ENCODE measurements at places on chromosomes 16 and 17.
A peak's percentile ranks its signal among the peaks of the same experiment; 100 is the strongest.

DNA sequence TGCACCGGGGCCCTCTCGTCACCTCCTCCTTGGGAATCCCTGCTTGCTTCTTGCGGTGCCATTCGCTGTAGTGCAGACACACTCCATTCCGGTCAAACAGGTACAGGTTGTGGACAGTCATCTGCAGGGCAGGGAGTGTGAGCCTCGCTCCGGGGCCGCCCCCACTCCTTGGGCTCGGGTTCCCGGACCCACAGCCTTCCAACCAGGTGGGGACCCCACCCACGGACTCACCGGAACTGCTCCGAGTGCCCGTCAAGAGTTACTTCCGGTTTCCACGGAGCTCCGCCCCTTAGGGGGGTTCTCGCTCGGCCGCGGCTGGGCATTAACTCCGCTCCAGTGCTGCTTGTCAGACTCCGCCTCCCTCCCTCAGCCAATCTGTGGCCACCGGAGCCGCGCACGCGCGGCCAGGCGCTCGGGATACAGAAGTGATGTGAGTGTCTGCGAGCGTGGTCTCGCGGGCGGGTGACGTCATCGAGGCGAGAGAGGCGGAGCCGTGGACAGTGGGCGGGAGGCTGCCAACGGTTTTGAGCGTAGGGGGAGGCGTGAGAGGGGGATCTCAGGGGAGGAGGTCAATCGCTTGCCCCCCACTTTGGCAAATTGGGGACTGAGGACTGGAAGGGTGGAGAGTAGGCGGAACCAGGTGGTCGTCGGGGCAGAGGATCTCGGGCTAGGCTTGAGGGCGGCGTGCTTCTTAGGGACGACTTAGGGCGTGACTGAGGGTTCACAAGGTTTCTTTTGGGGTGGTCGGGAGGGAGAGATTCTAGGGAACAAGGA, at the start of the genes CNTROB and TRAPPC1:
Gene CNTROB, plus strand, starts transcription at position 498 of the 774 bp plus-strand sequence. CDS start 874 bp downstream, outside the sequence.
Gene TRAPPC1, minus strand, starts transcription at position 238 of the 774 bp plus-strand sequence. Its CDS starts 117 bp downstream, at position 121.
- DNase-seq: peak; percentile 99

DNA sequence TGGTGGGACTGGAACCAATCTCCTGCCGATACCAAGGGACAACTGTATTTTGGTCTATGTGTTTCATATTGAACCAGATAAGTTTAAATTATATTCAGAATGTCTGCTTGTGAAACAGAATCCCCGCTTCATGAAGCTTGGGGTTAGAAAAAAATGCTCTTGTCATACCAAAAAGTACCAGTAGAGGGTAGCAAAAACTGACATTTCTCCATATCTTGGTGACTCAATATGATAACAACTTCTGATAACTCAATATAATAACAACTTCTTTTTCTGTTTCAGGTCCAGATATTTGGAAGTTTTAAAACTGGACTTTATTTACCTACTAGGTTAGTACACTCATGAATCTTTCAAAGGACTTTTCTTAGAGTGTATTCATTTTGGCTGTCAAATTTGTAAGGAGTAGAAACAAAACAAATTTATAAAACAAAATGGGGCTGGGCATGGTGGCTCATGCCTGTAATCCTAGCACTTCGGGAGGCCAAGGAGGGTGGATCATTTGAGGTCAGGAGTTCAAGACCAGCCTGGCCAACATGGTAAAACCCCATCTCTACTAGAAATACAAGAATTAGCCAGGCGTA, 52.3 kb upstream of the ADCY7 start:
- DNase-seq: peak; percentile 78

DNA sequence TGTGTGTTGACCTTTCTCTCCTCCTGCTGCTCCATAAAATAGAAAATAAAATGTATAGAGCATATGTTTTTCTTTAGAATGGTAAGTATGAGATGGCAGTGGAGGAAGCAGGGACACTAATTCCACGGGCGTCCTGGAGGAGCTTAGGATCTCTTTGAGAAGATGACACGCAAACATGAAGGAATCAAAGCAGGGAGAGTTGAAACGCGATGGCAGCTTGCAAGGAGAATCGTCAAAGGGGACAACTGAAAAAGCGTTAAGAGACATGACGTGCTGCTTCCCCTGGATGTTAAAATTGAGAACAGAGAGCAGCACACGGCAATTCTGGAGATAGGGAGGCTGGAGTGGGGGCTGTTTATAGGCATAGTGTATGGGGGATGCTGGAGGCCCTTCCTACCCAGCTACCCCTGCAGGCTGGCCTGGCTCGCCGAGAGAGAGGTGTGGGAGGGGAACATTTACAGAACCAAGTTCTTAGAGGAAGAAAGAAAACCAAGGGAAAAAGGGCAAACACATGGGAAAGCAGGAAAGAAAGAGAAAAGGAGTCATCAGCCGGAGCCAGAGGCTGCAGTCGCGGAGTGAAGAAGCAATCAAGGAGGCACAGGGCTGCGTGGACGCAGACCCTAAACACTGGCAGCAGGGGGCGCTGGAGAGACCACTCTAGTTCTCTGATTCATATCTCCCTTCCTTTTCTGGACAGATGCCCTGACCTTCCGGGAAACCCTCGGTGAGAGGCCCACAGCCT, 55.8 kb downstream of the MYH13 start:
- peak; percentile 54 for DNase-seq

DNA sequence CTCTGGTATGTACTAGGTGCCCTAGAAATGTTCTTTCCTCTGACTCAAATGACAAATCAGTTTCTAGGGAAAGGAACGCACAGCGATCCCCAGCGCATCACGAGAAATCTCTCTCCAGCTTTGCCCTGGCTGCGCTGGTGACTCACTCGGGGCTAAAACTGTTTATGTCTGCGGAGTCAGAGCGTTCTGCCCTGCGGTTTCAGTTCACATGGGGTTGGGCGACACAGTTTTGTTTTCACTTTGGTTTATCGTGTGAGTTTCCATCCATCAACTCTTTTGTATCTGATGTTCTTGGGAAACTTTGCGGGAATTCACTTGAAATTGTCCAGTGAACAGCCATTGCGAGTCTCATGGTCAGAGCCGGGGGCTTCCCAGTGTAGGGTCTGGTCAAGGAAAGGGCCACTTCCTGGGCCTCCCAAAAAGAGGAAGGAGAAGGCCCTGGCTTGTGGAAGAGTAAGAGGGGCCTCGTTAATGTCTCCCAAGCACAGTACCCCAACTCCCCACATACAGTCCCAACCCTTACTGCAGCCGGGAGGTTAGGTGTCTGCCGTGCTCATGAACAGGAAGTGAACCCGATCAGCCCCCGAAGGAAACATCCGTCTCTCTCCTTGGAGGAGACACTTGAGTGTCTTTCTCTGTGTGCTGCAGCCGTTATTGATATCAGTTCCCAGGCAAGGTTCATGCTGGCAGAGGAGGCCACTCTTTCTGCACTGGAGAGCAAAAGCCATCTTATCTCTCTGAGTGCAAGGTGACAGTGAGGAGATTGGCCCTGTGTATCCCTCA, 643.2 kb downstream of the WWOX start:
- DNase-seq: no peak

- DNase-seq: no peak
Measured at GRCh38 chr16:86044881-86045590, 146.1 kb downstream of the IRF8 start.

DNA sequence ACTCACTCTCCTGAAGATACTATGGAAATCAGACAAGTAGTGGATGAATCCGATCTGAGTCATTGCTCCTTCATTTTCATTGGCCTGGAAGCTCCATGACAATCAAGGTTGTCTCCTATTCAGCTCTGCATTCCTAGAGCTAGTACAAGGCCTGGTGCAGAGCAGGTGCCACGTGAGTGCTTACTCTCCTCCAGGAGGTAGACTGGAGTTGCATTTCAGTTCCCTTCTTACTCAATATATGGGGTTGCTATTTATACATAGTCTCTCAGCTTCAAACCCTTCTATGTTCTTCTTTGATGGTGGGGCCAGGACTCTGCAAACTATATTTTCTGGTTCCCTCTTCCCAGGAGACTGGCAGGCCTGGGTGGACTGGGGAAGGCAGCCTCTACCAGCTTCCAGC, 148.3 kb downstream of the ASIC2 start:
- DNase-seq: no peak

DNA sequence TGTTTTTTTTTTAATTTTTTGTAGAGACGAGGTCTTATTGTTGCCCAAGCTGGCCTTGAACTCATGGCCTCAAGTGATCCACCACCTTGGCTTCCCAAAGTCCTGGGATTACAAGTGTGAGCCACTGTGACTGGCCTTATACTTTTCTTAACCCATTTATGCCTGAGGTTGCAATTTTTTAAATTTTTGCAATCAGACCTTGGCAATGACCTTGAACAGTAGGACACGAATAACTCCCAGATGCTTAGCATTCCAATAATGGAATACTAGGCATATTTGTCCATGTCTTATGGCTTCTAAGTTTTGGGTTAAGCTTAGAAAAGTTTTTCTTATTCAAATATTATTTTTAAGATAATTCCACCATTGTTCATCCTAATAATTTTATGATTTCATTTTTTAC, 28.3 kb upstream of the TMEM97 start:
- no peak for DNase-seq

DNA sequence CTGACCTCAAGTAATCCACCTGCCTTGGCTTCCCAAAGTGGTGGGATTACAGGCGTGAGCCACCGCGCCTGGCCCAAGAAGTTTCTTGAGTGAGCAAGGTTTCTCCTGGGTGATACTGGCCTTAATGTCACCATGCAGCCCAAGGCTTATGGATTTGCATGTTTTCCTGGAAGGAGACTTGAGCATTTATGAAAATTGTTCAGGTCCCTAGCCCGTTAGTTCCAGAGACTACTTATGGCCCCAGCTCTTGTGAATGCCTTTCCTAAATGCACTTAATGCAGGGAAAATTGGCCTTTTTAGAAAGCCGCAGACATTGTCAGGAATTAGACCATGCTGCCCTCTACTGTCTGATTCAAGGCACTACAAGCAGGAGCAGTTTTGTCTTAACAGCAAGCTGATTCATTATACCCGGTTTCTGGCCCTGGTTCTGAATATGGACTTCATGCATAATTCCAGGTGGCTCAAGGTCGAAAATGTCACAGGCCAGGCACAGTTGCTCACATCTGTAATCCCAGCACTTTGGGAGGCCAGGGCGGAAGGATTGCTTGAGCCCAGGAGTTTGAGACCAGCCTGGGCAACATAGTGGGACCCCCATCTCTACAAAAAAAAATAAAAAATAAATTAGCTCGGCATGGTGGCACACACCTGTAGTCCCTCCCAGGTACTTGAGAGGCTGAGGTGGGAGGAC, 91.3 kb downstream of the SNX29 start:
- DNase-seq: peak; percentile 92

DNA sequence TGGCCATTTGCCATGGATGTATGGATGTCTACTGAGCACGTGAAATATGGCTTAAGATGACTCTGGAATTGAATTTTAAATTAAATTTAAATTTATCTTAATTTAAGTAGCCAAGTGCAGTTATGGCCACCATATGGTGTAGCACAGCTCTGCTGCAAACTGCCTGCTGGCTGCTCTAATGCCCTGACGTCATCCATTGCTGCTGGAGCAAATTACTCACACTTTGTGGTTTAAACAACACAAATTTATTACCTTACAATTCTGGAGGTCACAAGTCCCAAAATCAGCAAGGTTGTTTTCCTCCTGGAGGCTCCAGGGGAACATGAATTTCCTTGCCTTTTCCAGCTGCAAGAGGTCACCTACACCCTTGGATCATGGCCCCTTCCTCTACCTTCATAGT, 679.3 kb upstream of the EEF2KMT start:
- no peak for DNase-seq

DNA sequence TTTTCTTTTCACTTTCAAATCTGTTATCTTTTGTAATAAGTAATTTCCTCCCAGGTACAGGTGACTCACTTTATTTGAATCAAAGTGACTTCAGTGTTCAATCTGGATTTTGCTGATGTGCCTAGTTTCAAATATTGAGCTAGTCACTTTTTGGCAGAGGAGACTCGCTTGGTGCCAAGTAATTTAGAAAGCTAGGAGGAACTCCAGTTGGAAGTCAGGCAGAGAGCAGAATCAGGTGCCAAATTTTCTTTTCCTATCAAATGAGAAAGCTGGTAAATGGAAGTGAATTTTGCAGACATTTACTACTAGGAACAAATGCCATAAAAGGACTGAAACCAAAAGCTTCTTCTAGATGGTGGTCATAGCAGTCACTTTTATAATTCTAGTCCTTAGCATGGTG, 656.0 kb upstream of the KIF2B start:
- DNase-seq: no peak

DNA sequence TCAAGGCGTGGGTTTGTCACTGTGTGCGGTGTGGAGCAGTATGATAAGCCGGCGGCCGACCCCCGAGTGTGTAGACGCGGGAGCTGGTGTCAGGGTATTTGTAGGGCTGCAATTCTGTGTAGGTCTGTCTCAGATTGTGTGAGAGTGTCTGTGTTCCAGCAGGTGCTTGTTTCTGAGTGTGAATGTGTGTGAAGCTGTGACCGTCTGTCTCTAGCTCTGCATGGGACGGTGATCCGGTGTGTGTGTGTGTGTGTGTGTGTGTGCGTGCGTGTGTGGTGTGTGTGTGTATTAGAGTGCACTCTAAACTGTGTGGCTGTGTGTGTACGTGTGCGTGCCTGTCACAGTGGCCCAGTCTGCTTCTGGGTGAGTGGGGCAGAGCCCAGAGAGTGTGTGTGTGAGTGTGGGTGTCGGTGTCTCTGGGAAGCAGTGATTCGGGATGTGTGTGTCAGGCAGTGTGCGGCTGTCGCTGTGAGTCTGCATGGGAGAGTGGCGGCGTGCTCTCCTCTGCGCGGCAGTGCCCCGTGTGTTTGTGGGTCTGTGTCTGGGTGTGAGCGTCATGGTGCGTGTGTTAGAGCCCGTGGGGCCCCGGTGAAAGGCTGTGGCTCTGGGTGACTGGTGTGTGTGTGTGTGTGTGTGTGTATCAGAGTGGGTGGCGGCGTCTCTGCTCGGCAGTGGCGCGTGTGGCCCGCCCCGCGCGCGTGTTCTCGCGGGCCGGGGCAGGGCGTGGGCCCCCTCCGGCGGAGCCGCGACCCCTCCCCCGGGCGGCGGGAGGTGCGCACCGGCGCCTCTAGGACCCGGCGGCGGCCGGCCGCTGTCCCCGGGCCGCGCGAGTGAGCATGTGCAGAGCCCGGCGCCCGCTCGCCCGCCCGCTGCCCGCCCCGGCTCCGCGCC, at the start of gene WSCD1:
Gene WSCD1, plus strand, starts transcription at position 841 of the 891 bp plus-strand sequence. CDS start 10,280 bp downstream, outside the sequence.
- no peak for DNase-seq

- DNase-seq: no peak
Measured at GRCh38 chr16:58451265-58451689, 48.7 kb upstream of the NDRG4 start.

- no peak for DNase-seq
Measured at GRCh38 chr17:77164483-77165091, 23.8 kb downstream of the SEC14L1 start.

All from fibroblast of the aortic adventitia (primary cell).